ENCODE measurements at places on chromosomes 6 and 20. TPM values are rescaled to one million over a fixed set of nuclear protein-coding genes. Genes with fewer than 3 reads are reported as not detected.

The DUSP15 gene
- total RNA-seq, result 0.92 TPM

The TCF19 gene
- 0.83 TPM for total RNA-seq

The SULF2 gene
- 4.5 TPM for total RNA-seq

The STX11 gene
- total RNA-seq, result 1.9 TPM

DNA sequence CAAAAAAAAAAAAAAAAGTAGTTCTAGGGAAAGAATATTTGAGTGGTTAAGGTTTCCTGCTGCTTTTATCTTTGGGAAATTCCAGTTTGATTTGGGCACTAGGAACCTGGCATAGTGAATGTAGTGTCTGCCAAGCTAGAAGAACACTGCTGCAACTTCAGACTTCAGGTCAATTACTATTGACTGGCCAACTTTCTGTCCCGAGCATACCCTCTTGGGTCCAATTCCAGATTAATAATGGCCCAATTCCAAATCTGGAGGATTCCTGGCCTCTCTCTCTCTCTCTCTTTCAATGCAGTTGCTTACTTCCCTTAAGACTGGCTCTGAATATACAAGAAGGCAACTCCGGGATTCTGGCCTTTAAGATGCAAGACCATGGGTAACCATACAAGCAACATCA is 74.9 kb downstream of the ANKEF1 start:
- DNase-seq, result no peak

- no peak for DNase-seq
Measured at GRCh38 chr6:117423754-117424153, 2.0 kb downstream of the ROS1 start.

GRCh38 chr6:37514321-37514771 is 14.7 kb upstream of the CCDC167 start:
- no peak for DNase-seq

DNA sequence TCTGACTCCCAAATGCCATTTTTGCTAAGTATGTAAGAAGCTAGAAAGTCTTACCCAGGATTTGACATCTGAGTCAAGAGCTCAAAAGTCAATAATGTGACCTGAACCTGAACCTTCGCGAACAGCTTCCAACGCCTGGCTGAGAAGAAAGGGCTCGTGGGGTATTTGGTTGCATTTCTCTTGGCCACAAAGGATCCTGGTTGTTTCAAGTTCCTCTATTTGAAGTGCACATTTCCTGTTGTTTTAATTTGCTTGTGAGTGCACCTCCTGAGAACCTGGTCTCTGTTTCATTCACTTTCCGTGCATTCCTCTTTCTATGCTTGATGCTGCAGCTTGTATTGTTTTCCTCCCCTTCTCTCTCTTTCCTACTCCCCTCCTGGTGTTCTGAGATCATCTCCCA is 212.5 kb downstream of the FOXA2 start:
- no peak for DNase-seq

- DNase-seq, result no peak
Measured at GRCh38 chr20:8515810-8516435, 383.9 kb downstream of the PLCB1 start.

DNA sequence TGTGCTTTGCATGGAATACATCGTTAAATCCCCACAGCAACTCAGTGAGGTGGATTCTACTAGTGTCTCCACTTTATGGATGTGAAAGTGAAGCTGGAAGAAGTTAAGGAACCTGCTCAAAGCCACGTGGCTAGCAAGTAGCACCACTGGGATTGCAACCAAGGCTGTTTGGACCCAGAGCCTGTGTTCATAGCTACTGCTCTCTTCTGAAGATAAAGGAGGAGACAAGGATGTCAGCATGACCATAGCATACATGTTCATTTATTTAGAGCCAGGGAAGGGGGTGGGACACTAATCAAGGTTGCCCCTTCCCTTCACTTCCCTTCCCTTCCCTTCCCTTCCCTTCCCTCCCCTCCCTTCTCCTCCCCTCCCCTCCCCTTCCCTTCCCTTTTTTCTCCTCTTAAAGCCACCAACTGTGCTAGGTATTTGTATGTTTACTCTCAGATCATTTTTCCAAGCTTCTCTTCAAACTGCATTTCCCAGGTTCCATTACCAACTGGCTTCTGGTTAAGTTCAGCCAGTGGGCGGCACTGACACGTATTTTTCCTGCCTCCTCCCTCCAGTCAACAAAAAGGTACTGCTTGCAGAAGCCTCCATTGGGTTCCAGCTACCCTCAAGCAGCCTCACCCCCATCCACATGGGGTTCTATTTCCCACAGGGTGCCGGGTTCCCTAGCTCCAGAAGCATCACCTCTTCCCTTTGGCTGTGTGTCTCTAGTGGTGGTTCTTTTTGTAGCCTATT is 134.9 kb downstream of the BCAS1 start:
- DNase-seq, result no peak

GRCh38 chr20:3330046-3330741 is 77.3 kb downstream of the DNAAF9 start:
- DNase-seq, result no peak

GRCh38 chr6:101883505-101883904 is 490.0 kb downstream of the GRIK2 start:
- DNase-seq, result no peak
